ENCODE measurements at places on chromosomes 7 and 10.

DNA sequence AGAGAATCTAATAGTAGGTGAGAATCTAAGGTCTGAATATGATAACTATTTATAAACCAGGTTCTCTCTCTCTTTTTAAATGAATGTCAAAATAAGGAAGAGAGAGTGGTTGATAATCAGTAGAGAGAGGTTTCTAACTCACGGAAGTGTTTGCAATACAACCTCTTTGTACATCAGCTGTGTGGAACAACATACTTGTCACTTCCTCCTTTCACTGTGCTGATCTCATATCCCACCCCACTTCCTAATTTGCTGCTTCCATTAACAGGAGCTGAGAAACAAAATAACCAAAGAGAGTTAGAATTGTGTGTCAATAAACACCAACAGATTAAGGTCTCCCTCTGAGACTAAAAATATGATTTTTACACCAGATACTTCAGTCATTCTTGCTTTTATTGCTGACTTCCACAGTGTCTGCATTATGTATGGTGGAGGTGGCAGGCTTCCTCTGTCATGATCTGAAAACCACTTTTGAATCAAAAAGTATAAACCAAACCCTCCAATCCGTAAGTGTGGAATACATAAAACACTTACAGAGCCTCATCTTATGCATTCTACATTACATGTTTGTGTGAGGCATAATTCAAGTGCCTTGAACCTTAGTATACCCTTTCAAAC is 25.0 kb downstream of the CACUL1 start:
- no peak overlapping the region for H3K27ac ChIP-seq
- peaks cover 1% of the 10 kb centered on the region for H3K4me1 ChIP-seq
- H3K36me3 ChIP-seq, result no peaks in the 10 kb centered on the region
- no peaks in the 10 kb centered on the region for H3K27me3 ChIP-seq

- peaks cover 18% of the 10 kb centered on the region for H3K27me3 ChIP-seq
- H3K4me1 ChIP-seq, result no peaks in the 10 kb centered on the region
- H3K4me3 ChIP-seq, result no peak overlapping the region
- no peak overlapping the region for H3K27ac ChIP-seq
- H3K36me3 ChIP-seq, result no peaks in the 10 kb centered on the region
Observed at GRCh38 chr10:112911206-112911605, 38.8 kb upstream of the TCF7L2 start.

- H3K27ac ChIP-seq, result no peak overlapping the region
- H3K4me1 ChIP-seq, result no peaks in the 10 kb centered on the region
- H3K36me3 ChIP-seq, result peaks cover 3% of the 10 kb centered on the region
- H3K27me3 ChIP-seq, result no peaks in the 10 kb centered on the region
- no peak overlapping the region for H3K4me3 ChIP-seq
Observed at GRCh38 chr10:93509816-93510215, 13.4 kb downstream of the CEP55 start.

GRCh38 chr7:116018731-116019130 is 11.8 kb downstream of the TFEC start:
- no peak overlapping the region for H3K27ac ChIP-seq
- no peaks in the 10 kb centered on the region for H3K36me3 ChIP-seq
- H3K4me1 ChIP-seq, result no peaks in the 10 kb centered on the region
- no peak overlapping the region for H3K4me3 ChIP-seq
- no peaks in the 10 kb centered on the region for H3K27me3 ChIP-seq

GRCh38 chr10:52818019-52818418 is 45.4 kb upstream of the MBL2 start:
- DNase-seq, result peak; percentile 43
- no peaks in the 10 kb centered on the region for H3K36me3 ChIP-seq
- H3K4me1 ChIP-seq, result no peaks in the 10 kb centered on the region
- H3K27me3 ChIP-seq, result no peaks in the 10 kb centered on the region
- no peak overlapping the region for H3K27ac ChIP-seq
- no peak overlapping the region for H3K4me3 ChIP-seq

- H3K36me3 ChIP-seq, result no peaks in the 10 kb centered on the region
- H3K4me1 ChIP-seq, result no peaks in the 10 kb centered on the region
- H3K27ac ChIP-seq, result no peak overlapping the region
Observed at GRCh38 chr10:129055225-129055624, 411.8 kb upstream of the MGMT start.

GRCh38 chr7:97090761-97091353 is 26.6 kb upstream of the SDHAF3 start:
- no peak overlapping the region for H3K27ac ChIP-seq
- no peaks in the 10 kb centered on the region for H3K36me3 ChIP-seq
- no peak for DNase-seq
- H3K4me3 ChIP-seq, result no peak overlapping the region
- H3K4me1 ChIP-seq, result no peaks in the 10 kb centered on the region
- no peaks in the 10 kb centered on the region for H3K27me3 ChIP-seq

- no peak overlapping the region for H3K27ac ChIP-seq
- peak overlapping the region; percentile 88 for H3K4me3 ChIP-seq
- H3K4me1 ChIP-seq, result no peaks in the 10 kb centered on the region
Observed at GRCh38 chr10:48306870-48307710, 613 bp downstream of the MAPK8 start.

DNA sequence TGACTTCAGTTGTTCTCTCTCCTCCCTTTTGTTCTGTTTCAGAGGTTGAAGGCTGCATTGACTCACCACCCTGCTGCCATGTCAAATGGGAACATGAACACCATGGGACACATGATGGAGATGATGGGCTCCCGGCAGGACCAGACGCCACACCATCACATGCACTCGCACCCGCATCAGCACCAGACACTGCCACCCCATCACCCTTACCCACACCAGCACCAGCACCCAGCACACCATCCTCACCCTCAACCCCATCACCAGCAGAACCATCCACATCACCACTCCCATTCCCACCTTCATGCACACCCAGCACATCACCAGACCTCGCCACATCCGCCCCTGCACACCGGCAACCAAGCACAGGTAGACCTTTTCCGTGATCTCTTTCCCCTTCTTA is 154.0 kb downstream of the TRIL start:
- no peaks in the 10 kb centered on the region for H3K27me3 ChIP-seq
- no peaks in the 10 kb centered on the region for H3K36me3 ChIP-seq
- no peaks in the 10 kb centered on the region for H3K4me1 ChIP-seq
- DNase-seq, result no peak
- no peak overlapping the region for H3K4me3 ChIP-seq

GRCh38 chr10:77041636-77042258 is 595.9 kb downstream of the KCNMA1 start:
- no peaks in the 10 kb centered on the region for H3K27me3 ChIP-seq
- H3K36me3 ChIP-seq, result no peaks in the 10 kb centered on the region
- H3K27ac ChIP-seq, result no peak overlapping the region

GRCh38 chr7:121591926-121592325 is 195.8 kb upstream of the FAM3C start:
- no peak for DNase-seq
- H3K4me3 ChIP-seq, result no peak overlapping the region
- H3K27ac ChIP-seq, result no peak overlapping the region
- no peaks in the 10 kb centered on the region for H3K27me3 ChIP-seq

DNA sequence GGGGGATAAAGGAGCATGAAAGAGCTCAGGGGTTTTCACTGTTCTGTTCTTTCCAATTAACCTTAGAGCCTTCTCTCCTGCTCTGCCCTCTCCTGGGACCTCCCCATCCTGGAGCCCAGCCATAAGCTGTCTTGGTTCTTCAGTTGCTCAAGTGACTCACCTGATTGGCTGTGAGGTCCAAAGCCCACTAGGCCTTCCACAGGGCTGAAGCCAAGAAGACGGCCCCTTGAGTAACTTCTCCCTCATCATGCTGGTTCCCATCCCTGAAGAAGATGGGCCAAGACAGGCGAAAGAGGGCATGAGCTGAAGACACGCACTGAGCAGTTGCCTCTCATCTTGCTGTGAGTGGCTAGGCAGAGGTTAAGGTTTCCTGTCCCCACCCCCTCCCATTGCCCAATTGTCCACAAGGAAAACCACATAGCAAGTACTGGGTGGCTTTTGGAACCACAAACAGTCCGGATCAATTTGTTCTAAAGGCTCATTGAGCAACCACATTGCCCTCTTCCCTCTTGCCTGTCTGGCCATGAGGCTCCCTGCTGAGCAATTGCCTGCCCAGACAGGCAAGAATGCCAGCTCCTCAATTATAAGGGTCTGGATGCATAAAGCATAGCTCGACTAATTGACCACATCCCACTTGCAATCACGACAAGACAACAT is 43.9 kb upstream of the GPAM start:
- H3K36me3 ChIP-seq, result no peaks in the 10 kb centered on the region
- H3K4me3 ChIP-seq, result no peak overlapping the region
- H3K27me3 ChIP-seq, result no peaks in the 10 kb centered on the region
- no peak for DNase-seq
- no peak overlapping the region for H3K27ac ChIP-seq

GRCh38 chr7:11374629-11375028 is 401.0 kb downstream of the PHF14 start:
- H3K4me1 ChIP-seq, result no peaks in the 10 kb centered on the region
- H3K27me3 ChIP-seq, result no peaks in the 10 kb centered on the region
- H3K36me3 ChIP-seq, result no peaks in the 10 kb centered on the region
- no peak for DNase-seq

- no peak overlapping the region for H3K27ac ChIP-seq
- H3K27me3 ChIP-seq, result no peaks in the 10 kb centered on the region
- no peak for DNase-seq
- no peak overlapping the region for H3K4me3 ChIP-seq
- no peaks in the 10 kb centered on the region for H3K4me1 ChIP-seq
- no peaks in the 10 kb centered on the region for H3K36me3 ChIP-seq
Observed at GRCh38 chr7:91109200-91109599, 155.0 kb upstream of the FZD1 start.

- H3K4me3 ChIP-seq, result no peak overlapping the region
- H3K27ac ChIP-seq, result no peak overlapping the region
- peaks cover 3% of the 10 kb centered on the region for H3K4me1 ChIP-seq
Observed at GRCh38 chr7:111082351-111082750, 8.6 kb upstream of the LRRN3 start.

- H3K27ac ChIP-seq, result no peak overlapping the region
- no peak overlapping the region for H3K4me3 ChIP-seq
- 0 out of 2 replicates have a peak, but pooled peaks cover 1% of the 10 kb centered on the region for H3K4me1 ChIP-seq
Observed at GRCh38 chr10:5953676-5954075, 23.7 kb downstream of the IL15RA start.

DNA sequence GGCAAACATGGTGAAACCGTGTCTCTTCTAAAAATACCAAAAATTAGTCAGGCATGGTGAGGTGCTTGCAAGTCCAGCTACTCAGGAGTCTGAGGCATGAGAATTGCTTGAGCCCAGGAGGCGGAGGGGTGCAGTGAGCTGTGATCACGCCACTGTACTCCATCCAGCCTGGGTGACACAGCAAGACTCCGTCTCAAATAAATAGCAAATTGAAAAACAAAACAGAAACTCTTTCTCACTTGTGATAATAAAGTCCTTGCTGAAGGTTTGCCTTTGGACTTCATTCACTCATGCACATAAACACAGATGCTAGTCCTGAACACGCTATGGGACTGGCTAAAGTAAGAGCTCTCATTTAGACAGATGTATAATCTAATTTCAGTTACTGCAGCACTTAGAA is 37.6 kb downstream of the ANK3 start:
- DNase-seq, result no peak
- no peak overlapping the region for H3K4me3 ChIP-seq
- H3K27me3 ChIP-seq, result no peaks in the 10 kb centered on the region

GRCh38 chr7:47610506-47611044 is 28.7 kb upstream of the TNS3 start:
- H3K27ac ChIP-seq, result no peak overlapping the region
- no peaks in the 10 kb centered on the region for H3K4me1 ChIP-seq
- H3K4me3 ChIP-seq, result no peak overlapping the region
- no peaks in the 10 kb centered on the region for H3K27me3 ChIP-seq
- no peak for DNase-seq

DNA sequence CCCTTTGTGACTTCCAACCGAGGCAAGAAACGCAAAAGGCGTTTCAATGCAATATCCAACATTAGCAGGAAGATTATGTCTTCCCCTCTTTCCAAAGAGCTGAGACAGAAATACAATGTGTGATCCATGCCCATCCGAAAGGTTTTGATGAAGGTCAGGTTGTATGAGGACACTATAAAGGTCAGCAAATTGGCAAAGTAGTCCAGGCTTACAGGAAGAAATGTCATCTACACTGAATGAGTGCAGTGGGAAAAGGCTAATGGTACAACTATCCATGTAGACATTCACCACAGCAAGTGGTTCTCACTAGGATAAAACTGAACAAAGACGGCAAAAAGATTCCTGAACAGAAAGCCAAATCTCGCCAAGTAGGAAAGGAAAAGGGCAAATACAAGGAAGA is 27.8 kb upstream of the DNA2 start:
- no peaks in the 10 kb centered on the region for H3K36me3 ChIP-seq
- DNase-seq, result no peak
- no peak overlapping the region for H3K27ac ChIP-seq
- H3K4me1 ChIP-seq, result no peaks in the 10 kb centered on the region

- H3K36me3 ChIP-seq, result no peaks in the 10 kb centered on the region
- no peak for DNase-seq
- peaks cover 3% of the 10 kb centered on the region for H3K4me1 ChIP-seq
- H3K27me3 ChIP-seq, result no peaks in the 10 kb centered on the region
- no peak overlapping the region for H3K27ac ChIP-seq
- H3K4me3 ChIP-seq, result no peak overlapping the region
Observed at GRCh38 chr7:151571471-151571870, 51.8 kb upstream of the RHEB start.

- H3K4me3 ChIP-seq, result no peak overlapping the region
- H3K27me3 ChIP-seq, result peaks cover 1% of the 10 kb centered on the region
- no peak for DNase-seq
- no peaks in the 10 kb centered on the region for H3K4me1 ChIP-seq
Observed at GRCh38 chr10:96588616-96589419, 2.0 kb upstream of the TM9SF3 start.

- H3K27me3 ChIP-seq, result no peaks in the 10 kb centered on the region
- no peak for DNase-seq
- no peaks in the 10 kb centered on the region for H3K36me3 ChIP-seq
- no peak overlapping the region for H3K27ac ChIP-seq
- H3K4me1 ChIP-seq, result no peaks in the 10 kb centered on the region
Observed at GRCh38 chr7:5539013-5539411, 115.4 kb upstream of the TNRC18 start.

GRCh38 chr10:122461729-122462532 is 578 bp downstream of the HTRA1 start:
- peaks cover 8% of the 10 kb centered on the region for H3K4me1 ChIP-seq
- H3K27ac ChIP-seq, result no peak overlapping the region
- H3K4me3 ChIP-seq, result peak overlapping the region; percentile 72
- no peak for DNase-seq

- H3K4me1 ChIP-seq, result no peaks in the 10 kb centered on the region
- no peak overlapping the region for H3K27ac ChIP-seq
- no peaks in the 10 kb centered on the region for H3K27me3 ChIP-seq
- H3K4me3 ChIP-seq, result no peak overlapping the region
Observed at GRCh38 chr10:89921403-89921802, 220.0 kb downstream of the KIF20B start.

GRCh38 chr7:42735081-42735480 is 176.8 kb downstream of the C7orf25 start:
- no peaks in the 10 kb centered on the region for H3K4me1 ChIP-seq
- no peaks in the 10 kb centered on the region for H3K27me3 ChIP-seq
- no peak overlapping the region for H3K27ac ChIP-seq
- H3K4me3 ChIP-seq, result no peak overlapping the region
- no peaks in the 10 kb centered on the region for H3K36me3 ChIP-seq
- DNase-seq, result no peak

GRCh38 chr10:72297281-72297804 is 23.6 kb downstream of the DDIT4 start:
- H3K4me3 ChIP-seq, result peak overlapping the region; percentile 54
- H3K36me3 ChIP-seq, result no peaks in the 10 kb centered on the region
- H3K27ac ChIP-seq, result no peak overlapping the region
- DNase-seq, result no peak
- H3K27me3 ChIP-seq, result no peaks in the 10 kb centered on the region
